Activated naive CD8-positive, alpha-beta T cell treated with anti-CD3 and anti-CD28 coated beads for 36 hours (primary cell): ENCODE measurements at places on chromosomes 3 and 15. TPM values are rescaled to one million over a fixed set of nuclear protein-coding genes. Genes with fewer than 3 reads are reported as not detected.

GRCh38 chr3:17508180-17508752 is 234.2 kb downstream of the TBC1D5 start:
- DNase-seq, result no peak

DNA sequence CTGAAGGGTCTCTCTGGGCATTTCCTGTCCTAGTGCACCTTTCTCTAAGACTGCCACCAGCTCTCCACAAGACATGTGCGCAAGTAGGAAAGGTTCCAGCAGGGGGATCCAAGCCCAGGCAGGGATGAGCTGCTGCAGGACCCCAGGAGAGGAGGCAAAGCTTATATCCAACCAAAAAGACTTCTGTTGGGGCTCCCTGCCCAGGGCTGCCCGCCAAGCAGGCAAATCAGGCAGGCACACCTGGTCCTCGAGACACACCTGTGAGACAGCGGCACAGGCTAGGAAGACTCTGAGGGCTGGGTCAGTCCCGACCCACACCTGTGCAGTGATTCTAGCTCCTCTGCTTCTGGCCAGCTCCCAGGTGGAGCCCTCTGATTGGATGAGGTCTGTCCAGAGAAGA is 80.6 kb downstream of the MYLK start:
- DNase-seq, result no peak

- no peak for DNase-seq
Observed at GRCh38 chr3:177329854-177330253, 132.6 kb upstream of the TBL1XR1 start.

GRCh38 chr3:55669133-55669532 is 182.0 kb upstream of the WNT5A start:
- no peak for DNase-seq

DNA sequence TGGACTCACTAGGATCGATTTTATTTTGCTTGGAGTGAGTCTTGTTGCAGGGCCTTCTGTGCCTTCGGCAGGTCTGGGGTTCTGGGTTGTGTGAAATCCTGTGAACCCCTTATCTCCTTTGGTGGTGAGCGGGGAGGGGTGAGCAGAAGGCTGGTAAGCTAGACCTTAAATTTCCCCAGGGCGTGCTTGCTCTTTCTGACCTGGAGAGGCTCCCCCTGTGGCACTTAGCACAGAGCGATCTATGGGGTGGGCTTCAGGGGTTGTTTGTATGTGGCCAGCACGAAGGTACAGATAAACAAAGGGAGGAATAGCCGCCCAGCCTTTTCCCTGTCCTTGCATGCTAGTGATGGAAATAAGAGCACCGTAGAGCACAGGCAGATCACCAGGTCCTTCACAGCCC is 11.8 kb downstream of the CACNA2D3 start:
- no peak for DNase-seq

GRCh38 chr15:72706266-72706665 is 20.3 kb downstream of the BBS4 start:
- no peak for DNase-seq

- DNase-seq, result no peak
Observed at GRCh38 chr3:191330530-191331048, 263 bp upstream of the UTS2B start.

GRCh38 chr15:56241374-56242105 is 2.1 kb downstream of the RFX7 start:
- no peak for DNase-seq

- DNase-seq, result no peak
Observed at GRCh38 chr3:172892158-172892557, 141.6 kb downstream of the ECT2 start.

DNA sequence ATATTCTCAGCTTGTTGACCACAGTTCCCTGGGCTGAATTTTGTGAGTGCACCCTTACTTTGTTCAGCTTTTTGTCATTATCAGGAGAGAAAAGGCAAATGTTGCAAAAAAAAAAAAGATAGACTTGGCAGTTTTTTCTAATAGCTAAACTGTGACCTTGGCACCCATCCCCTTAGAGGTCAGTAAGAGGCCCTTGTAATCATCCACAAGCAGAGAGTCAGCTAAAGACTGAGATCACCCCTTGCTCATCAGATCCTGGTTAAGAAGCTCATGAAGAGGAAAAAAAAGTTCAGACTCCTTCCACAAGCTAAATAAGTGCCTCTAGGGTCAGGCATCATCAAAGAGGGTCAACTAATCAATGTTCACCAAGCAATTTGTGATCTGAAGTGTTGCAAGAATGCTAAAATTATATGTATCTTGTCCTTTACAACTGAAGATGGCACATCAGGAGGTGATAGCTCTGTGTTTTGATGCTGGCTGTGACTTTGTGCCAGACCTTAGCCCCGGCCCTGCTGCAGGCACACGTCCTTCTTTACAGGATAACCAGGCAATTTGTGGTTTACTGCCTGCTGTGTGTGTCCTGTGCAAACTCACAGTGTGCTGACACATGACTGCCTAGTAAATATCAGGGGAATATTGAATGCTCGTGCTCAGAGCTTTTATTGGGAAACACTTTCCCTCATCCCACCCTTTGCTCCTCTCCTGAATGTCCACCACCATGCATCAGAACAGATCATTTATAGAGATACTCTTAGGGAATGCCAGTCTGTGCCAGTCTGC is 262.9 kb downstream of the IL5RA start:
- no peak for DNase-seq

DNA sequence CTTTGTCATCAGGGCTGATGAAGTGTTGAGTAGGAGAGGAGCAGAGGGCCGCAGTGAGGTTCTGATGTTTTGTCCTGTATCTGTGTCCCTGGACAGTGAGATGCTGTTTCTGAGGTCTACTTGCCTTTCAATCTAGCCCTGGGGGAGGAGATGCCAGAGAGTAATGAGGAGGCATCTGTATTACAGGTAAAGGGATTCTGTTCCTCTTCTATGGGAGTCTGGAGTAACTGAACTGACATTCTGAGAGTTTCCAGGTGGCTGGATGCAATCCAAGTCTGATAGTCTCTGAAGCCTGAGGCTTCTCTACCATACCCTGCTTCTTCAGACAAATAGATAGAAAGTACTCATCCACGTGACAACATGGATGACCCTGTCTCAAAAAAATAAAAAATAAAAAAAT is 60.9 kb downstream of the IL12A start:
- DNase-seq, result no peak

- DNase-seq, result no peak
Observed at GRCh38 chr15:45657254-45657653, 22.4 kb downstream of the SQOR start.

GRCh38 chr15:28987337-28987736 is 101.6 kb downstream of the APBA2 start:
- DNase-seq, result no peak

GRCh38 chr15:25795061-25795460 is 68.1 kb downstream of the ATP10A start:
- DNase-seq, result no peak

GRCh38 chr3:116453666-116454346 is 8.5 kb upstream of the LSAMP start:
- DNase-seq, result no peak

DNA sequence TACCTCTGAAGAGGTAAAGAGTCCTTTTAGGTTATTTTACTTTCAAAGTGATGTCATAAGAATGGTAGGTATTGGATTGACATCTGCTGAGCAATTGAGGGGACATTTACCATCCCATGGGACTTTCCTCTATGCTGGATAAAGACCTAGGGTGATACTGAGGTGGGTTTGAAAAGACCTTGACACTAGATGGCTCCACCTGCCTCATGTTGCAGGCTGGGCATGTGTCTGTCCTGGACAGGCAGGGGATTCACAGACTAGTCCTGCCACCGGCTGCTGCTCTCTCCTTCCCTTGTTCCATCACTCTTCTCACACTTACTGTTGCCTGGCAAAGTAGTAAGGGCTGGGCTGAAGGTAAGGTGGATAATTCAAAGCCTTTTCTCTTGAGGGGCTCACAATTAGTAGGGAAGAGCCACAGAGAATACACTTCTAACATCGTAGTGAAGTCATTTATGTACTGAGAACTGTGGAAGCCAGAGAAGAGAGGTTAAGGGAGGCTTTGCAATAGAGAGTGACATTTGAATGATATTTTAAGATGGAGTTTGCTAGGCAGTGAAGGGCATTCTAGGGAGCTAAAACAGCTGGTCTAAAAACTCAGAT is 27.7 kb downstream of the TRAK1 start:
- DNase-seq, result no peak

DNA sequence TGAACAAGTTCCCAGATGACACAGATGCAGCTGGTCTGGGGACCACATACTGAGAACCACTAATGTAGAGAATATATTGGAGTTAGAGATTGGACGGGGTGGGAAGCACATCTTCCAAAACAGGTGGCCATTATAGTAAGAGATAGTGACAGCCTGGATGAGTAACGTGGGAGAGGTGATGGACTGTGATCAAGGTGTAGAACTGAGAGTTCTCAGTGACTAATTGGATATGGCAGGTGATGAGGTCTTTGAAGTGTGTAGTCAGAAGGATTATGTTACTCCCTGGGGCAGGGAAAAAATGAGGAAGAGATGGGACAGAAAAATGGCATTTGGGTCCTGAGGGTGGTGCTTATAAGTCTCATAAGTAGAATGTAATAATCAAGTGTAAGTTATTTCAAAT is 66.6 kb downstream of the KCNMB2 start:
- DNase-seq, result no peak

GRCh38 chr3:17573396-17573795 is 169.0 kb downstream of the TBC1D5 start:
- no peak for DNase-seq

DNA sequence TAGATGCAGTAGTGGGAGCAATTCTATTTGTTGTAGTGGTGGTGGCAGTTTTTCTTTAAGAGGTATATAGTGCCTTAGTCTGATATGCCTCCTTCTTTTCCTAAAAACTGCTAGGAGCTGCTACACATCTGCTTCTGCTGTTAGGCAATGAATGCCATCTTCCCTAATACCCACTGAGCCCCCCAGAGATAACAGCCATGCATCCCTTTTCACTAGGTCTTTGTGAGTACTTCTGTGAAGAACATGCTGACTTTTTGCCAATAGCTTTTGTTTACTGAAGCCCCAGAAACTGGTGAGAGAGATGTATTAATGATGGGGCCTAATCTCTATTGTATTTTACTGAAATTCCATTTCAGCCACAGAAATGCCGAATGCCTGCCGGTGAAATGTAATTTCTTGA is 92.6 kb upstream of the CHL1 start:
- no peak for DNase-seq

DNA sequence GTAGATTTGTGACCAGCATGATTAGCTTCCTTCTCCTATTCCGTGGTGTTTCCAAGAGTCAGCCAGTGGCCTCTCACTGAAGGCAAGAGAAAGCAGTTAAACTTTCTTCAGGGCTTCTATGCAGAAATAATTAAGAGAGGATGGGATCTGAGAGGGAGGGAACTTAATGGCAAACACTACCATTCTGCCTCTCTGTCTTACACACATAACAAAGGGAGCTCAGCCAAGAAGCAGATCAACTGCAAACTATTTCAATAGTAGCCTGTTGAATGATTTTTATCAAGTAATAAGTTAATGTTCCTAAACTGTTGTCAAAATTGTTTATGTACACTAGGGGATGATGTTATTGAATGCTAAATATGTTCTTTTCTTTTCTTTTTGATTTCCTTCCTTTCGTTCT is 11.8 kb downstream of the OXSR1 start:
- DNase-seq, result no peak

DNA sequence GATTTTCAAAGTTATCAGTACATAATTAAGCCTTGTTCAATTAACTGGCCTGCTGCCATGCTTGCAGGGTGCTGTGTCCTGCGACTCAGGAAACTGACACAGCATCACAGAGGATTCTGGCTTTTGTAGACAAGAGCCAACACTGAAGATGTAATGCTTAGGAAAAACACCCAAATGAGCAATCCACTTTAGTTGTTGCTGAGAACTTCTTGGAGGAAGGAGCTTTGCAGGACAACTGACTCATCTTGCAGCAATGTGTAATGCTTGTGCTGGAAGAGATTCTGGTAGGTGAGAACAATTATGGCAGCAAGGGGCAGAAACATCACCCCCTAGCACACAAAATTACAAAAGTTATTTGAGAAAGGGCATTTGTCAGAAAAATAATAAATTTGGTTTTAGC is 67.6 kb downstream of the NLGN1 start:
- DNase-seq, result no peak

Gene SAMMSON
- total RNA-seq, result not detected

Gene ATP13A4
- 1.6 TPM for total RNA-seq

Gene DNAJB11
- total RNA-seq, result 51.7 TPM

Gene KNSTRN
- 54.3 TPM for total RNA-seq

Gene ZNF80
- 0.82 TPM for total RNA-seq

Gene ACAN
- not detected for total RNA-seq
